NCI-H1436 treated with DMSO at 0.1 percent for 48 hours (cell line): ENCODE measurements at places on chromosomes 5 and 9.
A peak's percentile ranks its signal among the peaks of the same experiment; 100 is the strongest.

GRCh38 chr5:95733107-95733665 is 2.0 kb downstream of the RHOBTB3 start:
- no peak for DNase-seq

DNA sequence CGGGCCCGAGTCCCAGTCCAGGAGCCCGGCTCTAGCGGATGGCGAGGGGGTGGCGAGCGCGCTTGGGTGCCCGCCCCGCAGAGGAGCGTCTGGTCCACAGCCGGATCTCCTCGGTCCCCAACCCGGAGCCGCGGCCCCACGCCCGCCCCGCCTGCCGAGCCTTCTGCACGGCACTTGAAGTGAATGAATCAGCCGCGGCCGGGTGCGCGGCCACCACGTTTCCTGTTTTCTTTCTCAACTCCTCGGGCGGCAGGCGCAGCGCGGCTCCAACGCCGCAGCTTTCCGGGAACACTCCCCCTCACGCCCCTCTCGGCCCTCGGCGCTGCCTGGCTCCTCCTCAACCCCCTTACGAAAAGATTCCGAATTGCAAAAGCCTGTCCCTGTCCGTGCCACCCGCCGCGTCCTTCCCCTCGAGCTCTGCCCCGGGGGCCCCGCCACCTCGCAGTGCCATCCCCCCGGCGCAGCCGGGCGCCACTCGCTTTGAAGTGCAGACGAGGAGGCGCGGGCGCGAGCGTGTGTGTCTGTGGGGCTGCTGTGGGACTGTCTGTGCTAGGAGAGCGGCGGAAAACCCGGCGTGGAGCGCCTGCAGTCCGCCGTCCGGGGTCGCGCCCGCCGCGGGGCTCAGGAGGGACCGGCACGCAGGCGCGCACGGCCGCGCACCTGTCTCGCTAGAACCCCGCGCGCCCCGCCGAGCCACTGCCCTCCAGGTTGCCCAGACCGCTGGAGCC is 456.6 kb downstream of the RAB3C start:
- no peak for DNase-seq

- DNase-seq: no peak
Measured at GRCh38 chr5:157857816-157858526, 974 bp downstream of the CLINT1 start.

- DNase-seq: no peak
Measured at GRCh38 chr5:72488756-72489155, 18.5 kb downstream of the ZNF366 start.

DNA sequence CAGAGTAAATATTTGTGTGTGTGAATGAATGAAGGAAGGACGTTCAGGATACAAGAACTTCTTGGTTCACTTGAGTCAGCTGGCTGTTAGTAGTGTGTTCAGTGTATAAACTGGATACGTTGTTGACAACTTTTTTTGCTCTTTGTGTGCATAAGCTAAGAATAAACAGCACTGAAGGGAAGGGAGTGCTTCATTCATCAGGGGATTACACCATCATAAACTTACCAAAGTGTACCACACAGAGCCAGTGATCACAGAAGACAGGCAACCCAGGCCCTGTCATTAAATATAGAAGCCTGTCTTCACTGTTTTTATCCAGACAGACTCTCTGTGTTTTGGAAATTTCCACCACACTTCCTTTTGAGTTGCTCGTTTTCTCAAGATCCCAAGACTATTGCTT is 55.5 kb upstream of the MEF2C start:
- DNase-seq: no peak

DNA sequence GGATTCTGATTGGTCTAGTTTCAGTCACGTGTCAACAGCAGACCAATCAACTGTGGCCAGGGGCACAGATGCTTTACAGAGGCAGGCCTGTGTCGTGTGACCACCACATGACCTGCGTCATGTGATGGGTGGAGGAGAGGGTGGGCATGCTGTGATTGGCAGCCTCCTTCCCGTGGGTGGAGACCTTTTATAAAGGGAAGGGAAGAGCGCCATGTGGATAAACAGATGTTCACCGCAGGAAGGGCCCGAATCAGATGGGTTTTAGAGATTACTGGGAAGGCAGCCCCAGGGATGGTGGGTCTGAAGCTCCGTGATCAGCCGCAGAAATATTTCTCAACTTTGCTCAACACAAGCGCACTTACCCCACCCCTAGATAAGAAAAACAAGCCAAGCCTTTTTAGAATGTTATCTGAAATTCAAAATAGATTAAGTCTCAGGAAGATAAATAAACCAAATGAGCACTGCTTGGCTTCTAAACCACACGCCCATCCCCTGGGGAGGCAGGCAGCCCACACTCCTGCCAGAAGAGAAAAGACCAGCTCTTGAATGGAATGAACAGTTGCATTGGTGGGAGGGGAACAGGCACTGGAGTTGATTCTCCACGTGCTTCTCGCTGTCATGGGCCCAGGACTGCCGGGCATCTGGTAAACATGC is 43.6 kb downstream of the ROPN1L start:
- no peak for DNase-seq

- DNase-seq: no peak
Measured at GRCh38 chr9:116450378-116451139, 236.5 kb upstream of the TRIM32 start.

DNA sequence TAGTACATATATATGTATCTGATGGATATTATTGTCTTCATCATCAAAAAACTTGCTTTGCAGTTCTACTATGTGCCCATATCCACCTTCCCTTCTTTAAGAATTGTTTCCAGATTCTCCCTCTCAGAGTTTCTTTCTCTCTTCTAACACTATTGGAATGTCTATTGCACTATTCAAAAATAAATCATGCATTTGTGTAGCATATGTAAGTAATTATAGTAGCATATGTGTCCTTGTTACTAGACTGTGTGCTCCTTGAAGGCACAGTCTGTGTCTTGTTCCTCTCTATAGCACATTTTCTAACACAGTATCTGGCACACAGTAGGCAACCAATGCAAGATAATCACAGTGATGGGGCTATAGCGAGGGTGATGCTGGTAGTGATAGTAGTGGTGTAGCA is 43.4 kb upstream of the TRIM32 start:
- DNase-seq: no peak

GRCh38 chr9:32581512-32582143 is 8.7 kb upstream of the NDUFB6 start:
- peak; percentile 27 for DNase-seq

DNA sequence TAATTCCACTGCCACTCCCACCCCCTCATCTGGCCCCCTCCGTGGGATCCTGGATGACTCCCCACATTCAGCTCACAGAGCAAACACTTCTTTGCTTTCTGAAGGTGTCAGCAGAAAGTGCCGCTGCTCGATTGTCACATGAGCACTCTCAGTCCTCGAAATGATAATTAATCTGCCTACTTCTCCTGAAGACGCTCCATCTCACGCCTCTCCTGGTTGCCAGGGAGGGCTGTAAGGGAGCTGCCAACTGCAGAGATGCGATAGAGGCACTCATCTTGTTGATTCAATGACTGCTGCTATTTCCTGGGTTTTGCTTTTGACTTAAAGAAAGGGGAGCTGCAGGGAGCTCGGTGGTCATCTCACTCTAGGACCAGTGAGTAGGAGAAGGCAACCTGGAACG is 206.5 kb downstream of the DAB2IP start:
- DNase-seq: no peak

- no peak for DNase-seq
Measured at GRCh38 chr9:3857673-3858072, 331.9 kb upstream of the RFX3 start.

DNA sequence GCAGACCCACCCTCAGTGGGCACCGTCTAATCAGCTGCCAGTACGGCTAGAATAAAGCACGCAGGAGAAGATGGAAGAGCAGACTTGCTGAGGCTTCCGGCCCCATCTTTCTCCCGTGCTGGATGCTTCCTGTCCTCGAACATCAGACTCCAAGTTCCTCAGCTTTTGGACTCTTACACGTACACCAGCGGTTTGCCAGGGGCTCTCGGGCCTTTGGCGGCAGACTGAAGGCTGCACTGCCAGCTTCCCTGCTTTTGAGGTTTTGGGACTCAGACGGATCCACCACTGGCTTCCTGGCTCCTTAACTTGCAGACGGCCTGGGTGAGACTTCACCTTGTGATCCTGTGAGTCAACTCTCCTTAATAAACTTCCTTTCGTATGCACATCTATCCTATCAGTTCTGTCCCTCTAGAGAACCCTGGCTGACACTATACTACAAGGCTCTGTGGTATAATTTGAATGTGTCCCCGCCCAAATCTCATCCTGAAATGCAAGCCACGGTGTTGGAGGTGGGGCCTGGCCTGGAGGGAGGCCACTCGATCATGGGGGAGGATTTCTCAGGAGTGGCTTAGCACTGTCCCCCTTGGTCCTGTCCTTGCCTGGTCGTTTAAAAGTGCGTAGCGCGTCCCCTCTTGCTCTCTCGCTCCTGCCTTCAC is 31.1 kb upstream of the NRARP start:
- no peak for DNase-seq

DNA sequence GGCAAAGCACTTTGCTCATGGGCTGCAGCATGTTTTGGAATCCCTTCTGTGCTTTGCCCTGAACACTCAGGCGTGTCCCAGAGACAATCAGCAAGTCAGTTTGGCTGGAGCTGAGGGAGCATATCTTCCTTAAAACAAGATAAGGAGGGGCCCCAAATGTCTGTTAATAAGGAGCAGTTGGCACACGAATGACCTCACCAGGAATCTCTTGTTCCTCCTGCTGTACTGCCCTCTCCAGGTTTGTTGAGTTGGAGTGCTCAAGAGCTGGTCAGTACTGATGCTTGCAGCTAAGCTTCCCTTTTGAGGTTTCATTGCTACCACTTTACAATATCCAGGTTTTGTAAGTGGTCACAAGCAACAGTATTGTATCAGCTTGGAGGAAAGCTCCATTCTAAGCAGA is 101.3 kb upstream of the EGFLAM start:
- DNase-seq: no peak

DNA sequence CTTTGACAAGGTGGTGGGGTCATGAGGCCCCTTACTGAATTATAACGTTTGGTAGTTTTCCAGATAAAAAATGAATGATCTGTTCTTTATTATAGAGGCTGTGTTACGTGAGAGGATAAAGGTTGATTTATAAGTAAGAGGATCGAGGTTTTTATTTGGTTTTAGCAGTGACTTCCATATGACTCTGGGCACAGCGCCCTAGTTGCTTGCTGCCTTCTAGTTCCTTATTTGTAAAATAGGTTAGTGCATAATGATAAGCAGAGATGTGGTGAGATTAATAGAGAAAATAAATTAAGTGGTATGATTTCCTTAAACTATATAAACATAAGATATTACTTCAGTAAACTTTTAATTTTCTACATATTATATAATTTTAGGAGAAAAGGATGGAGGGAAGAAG is 29.8 kb downstream of the MRRF start:
- no peak for DNase-seq

DNA sequence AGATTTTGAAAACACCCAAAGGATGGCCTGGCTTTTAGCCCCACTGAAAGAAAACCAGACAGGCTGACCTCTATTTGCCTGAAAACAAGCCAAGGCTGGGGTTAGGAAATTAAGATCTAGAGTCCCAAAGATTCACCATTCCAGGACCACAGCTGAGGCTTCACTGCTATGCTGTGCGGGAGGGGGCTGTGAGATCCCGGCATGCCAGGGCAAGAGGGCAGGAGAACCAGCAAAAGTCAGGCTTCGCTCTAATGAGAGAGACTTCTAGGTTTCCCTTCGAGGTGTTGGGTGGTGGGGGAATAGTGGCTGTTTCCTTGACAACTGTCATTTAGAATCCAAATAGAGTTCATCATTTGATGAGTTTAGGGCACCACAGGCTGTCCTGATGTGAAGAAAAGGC is 152.9 kb upstream of the NFIB start:
- no peak for DNase-seq

DNA sequence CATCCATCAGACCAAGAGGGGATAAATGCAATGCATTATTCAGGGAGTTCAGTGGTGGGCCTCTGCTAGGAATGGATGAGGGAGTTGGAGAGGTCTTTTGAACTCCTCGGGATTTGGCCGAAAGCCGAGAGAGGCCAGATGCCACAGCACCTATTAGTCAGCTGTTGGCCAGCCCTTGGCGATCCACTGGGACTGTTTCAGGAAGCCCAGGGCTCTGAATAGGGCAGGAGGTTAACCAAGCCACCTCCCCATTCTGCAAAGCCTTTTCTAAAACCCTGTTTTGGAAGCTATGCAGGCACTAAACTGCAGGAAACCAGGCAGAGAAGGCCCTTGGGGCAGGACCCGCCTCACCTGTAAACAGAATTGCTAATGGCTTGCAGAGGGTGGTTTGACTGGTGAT is 37.8 kb downstream of the ASTN2 start:
- DNase-seq: no peak

DNA sequence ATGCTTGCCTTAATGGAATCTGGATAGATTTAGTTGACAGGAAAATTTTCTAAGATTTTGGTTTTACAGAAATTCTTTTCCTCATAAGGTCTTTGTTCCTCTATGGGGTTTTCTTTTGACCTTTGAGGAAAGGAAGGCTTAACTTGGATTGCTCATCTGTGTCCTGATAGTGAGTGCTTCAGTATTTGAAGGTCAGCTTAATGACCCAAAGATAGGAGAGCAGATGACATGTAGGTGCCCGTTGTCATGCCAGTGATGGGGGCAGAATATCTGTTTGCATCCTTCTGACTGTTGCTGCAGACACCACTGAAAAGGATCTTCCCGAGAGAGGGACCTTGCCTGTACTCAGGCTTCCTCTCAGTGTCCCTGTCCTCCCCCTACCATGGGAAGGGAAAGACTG is 30.9 kb downstream of the MEGF10 start:
- DNase-seq: no peak

DNA sequence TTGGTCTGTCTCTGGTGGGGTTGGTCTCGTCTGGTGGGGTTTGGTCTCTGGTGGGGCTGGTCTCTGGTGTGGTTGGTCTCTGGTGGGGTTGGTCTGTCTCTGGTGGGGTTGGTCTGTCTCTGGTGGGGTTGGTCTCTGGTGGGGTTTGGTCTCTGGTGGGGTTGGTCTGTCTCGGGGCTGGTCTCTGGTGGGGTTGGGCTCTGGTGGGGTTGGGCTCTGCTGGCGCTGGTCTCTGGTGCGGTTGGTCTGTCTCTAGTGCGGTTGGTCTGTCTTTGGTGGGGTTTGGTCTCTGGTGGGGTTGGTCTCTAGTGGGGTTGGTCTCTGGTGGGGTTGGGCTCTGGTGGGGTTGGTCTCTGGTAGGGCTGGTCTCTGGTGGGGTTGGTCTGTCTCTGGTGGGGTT is 16.3 kb upstream of the CD74 start:
- DNase-seq: no peak
